ENCODE measurements at places on chromosomes 2 and 18.

GRCh38 chr2:204039298-204039838 lies 102.8 kb downstream of the ICOS start:
- no peak for DNase-seq

- no peak for DNase-seq
Observed at GRCh38 chr18:48613589-48614404, 75.0 kb downstream of the CTIF start.

- no peak for DNase-seq
Observed at GRCh38 chr18:63106727-63107126, 212.8 kb downstream of the BCL2 start.

DNA sequence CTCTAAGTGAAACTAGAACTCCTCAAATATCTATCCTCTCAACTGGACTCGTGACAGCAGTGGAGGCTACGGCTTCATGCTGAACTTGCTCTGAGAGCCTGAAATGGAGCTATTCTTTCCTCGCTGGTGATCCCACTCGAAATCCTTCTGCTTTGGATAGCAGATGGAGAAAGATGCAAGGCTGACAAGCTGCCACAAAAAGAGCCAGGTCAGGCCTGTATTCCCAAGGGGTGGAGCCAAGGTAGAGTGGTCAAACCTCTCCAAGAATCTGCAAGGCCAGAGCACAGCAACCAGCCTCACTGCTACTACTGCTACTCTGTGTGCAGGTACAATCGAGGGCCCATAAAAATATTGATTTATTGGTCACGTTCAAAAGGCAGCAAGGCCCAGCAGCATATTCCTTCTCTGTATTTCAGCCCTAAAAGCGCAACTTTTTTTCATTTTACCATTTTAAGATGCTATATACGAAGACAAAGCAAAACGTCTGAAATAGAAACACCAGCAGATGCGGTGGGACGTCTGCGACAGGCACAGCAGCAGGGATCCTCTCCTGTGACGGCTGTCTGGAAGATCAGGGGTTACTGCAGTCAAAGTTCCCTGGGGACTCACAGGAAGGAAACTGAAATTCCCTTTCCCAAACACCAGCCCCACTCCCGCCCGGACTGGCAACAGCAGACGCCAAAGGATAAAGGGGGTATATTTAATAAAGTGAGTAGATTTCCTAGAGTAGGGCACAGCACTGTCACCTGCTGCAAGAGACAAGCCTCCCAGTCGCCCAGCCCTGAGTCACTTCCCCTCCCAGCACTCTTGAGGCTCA lies 2.4 kb downstream of the SPRED2 start:
- no peak for DNase-seq

DNA sequence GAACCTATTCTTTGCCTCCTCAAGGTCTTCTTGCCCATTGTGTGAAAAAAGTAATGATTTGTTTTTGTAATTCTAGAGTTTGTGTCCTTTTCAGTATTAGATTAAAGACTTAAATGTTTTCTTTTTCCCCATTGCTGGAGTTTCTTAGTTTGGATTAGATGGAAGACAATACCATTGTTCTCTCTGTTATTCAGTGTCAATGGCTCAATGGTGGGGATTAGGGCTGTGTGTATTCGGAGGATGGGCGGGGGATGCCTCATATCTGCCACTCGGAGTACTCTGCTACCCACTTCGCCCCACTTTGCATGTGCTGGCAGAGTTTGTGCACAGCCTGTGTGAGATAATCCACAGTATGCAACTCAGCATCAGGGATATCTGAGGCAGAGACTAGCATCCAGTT lies 90.1 kb downstream of the KLHL29 start:
- no peak for DNase-seq

DNA sequence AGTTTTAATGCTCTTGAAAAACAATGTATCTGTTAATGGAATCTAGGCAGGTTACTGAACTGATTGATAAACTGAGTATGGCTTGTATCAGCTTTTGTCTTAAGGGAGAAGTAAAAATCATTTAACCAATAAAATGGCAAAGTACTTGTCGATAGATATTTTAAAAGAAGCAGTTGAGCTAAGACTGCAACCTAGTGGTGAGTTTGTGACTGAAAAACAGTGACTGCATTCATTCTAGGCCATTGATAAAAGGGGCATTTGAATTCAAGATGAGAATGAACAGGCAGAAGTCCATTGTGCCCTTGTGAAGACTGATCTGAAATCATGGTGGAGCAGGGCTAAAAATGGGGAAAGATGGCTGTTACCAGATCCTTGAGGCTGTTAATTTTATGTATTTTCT lies 59.4 kb upstream of the MSTN start:
- DNase-seq, result no peak

GRCh38 chr2:232636788-232637420 lies 3.5 kb downstream of the EFHD1 start:
- no peak for DNase-seq

DNA sequence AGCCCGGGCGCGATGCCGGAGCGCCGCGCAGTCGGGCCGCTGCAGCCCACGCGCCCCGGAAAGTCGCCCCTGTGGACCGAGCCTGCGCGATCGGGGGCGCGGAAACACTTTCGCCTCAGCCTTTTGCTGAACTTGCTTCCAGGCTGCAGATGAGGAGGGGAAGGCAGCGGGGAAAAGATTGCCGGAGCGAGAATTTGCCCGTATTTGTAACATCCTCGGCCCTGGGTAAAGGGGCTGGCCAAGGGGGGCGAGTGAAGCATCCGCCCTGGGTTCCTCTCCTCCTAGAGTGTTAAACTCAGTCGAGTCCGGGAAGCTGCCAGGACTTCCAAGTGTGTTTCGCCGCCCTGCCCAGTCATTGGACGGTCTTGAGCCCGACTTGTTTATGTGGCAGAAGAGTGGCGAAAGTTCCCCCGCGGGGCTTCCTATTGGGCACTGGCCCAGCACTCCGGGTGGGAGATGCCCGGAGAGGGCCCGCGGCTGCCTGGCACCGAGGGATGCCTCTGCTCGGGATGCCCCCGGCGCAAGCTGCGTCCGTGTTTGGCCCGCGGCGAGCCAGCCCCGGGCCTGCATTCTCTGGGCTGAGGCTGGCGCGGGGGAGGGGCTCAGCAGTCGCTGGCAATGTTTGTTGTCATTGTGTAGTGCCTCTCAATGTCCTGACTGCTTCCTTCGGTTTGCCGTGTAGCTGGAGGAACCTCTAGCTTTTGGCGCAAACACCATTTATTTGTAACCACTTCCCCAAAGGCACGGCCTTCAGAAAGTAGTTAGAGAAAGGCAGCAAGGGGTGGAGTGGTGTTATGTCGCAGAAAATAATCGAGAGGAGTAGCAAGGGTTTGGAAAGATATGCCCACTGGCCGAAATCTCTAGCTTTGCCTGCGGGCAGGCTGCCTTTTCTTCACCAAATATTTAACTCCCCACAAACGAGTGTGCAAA lies 1.1 kb downstream of the CYBRD1 start:
- no peak for DNase-seq

DNA sequence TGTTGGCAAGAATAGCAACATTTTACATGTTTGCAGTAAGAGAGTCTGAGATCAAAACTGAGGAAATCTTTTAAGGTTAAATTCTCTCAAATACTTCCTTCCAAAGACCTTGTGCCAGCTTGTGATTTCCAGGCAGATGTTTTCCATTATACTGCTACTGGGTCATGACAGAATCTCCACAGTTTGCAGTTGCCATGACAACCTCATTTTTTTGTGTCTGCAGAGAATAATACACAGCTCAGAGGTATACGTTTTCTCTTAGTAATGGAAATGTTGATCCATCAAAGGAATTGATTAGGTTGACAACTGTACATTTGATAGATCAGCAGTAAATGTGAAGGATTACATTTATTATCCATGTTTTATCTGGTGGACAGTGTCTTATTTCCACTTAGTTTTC lies 29.1 kb upstream of the CSRNP3 start:
- no peak for DNase-seq

DNA sequence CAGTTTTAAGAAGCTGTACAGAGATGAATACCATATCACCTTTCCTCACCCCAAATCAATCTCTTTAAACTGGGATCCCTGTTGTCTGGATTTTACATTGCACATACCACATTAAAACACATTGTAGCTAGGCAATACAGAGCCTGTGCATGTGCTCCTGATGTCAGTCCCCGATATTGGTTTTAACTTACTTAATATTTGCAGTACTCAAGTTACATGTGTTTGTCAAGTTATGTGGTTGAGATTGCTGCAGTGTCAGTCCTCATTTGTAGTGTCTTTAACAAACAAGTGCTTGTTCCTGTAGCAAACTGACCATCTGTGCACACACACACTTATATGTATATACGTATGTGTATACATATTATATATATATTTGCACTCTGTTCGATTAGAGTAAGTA lies 10.4 kb upstream of the UBE2E3 start:
- no peak for DNase-seq

GRCh38 chr18:50105027-50105426 lies 89.9 kb downstream of the MYO5B start:
- DNase-seq, result no peak

- no peak for DNase-seq
Observed at GRCh38 chr2:56682397-56682760, 498.6 kb downstream of the CCDC85A start.

- no peak for DNase-seq
Observed at GRCh38 chr18:58208207-58208932, 164.3 kb downstream of the NEDD4L start.

DNA sequence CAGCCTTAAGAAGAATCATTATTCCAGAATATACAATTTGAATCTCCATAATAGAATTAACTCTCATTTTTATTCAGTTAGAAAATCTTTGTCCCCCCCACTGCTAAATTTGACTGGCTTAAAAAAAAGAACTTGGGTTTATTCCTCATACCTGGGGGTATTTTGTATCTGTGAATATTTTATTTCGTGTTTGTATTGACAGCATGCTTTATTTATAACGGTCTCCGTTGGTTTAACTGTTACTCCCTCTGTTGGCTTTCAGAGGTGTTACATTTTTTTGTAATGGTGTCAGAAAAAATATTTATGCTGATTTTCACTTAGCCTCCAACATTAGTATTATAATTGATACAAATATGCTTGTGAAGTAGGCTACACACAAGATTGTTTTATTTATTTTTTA lies 109.1 kb downstream of the HAUS1 start:
- DNase-seq, result no peak

GRCh38 chr18:12843420-12844350 lies 40.4 kb downstream of the PTPN2 start:
- DNase-seq, result no peak

DNA sequence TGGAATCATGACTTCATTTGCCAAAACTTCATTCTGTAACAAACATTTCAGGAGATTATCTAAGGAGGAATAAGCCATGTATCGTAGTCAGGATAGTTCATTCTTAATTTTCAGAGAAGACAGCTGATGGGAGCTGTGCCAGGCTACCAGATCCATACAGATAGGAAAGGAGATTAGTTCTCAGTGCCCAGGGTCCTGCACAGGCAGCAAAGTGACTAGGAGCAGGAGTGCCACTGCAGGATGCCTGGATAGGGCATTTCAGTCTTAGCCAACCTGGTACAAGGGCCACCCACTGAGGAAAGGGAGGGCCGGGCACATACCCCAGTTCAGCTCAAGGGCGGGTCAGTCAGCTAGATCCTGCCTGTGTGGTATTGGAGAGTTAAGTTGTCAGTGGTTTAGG lies 6.7 kb upstream of the OSR1 start:
- DNase-seq, result no peak

GRCh38 chr2:144471305-144472045 lies 48.4 kb downstream of the ZEB2 start:
- no peak for DNase-seq

- no peak for DNase-seq
Observed at GRCh38 chr18:42719221-42719620, 396.3 kb downstream of the RIT2 start.

- DNase-seq, result no peak
Observed at GRCh38 chr18:59416818-59417217, 57.8 kb upstream of the LMAN1 start.

DNA sequence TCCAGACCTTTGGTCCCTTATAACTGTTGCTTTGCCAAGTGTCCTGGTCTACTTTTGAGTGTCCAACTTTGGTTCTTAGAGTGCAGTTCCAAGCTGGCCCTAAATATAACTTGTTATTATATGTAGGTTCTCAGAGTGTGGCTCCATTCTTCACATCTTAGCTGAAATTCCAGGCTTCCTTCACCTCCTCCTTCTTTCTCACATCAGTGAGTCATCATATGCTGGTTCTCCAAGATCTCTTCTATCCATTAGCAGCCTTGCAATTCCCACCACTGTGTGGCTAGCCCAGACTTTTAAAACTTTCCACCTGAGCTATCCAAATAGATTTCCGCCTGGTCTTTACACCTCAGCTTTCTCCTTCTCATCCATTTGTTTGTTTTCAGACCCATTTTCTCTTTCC lies 12.6 kb upstream of the CXCR4 start:
- no peak for DNase-seq

DNA sequence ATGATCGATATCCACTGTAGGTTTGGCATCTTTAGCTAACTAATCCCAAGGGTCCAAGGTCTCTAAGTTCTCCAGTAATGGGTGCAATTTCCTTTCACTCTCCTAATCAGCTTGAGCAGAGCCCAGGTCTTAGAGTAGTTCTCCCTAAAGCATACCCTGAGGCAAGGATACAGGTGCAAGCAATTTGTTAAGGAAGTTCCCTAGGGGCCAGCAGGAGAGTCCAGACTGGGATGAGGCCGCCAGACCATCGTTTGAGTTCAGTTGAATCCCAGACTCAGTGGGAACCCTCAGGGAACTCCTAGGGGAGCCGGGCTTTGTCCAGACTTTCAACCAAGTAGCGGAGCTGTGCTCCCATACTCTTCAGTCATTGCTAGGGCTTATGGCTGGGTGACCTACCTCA lies 835.4 kb upstream of the CDH2 start:
- DNase-seq, result no peak

GRCh38 chr2:19496646-19497045 lies 138.2 kb upstream of the OSR1 start:
- DNase-seq, result no peak

DNA sequence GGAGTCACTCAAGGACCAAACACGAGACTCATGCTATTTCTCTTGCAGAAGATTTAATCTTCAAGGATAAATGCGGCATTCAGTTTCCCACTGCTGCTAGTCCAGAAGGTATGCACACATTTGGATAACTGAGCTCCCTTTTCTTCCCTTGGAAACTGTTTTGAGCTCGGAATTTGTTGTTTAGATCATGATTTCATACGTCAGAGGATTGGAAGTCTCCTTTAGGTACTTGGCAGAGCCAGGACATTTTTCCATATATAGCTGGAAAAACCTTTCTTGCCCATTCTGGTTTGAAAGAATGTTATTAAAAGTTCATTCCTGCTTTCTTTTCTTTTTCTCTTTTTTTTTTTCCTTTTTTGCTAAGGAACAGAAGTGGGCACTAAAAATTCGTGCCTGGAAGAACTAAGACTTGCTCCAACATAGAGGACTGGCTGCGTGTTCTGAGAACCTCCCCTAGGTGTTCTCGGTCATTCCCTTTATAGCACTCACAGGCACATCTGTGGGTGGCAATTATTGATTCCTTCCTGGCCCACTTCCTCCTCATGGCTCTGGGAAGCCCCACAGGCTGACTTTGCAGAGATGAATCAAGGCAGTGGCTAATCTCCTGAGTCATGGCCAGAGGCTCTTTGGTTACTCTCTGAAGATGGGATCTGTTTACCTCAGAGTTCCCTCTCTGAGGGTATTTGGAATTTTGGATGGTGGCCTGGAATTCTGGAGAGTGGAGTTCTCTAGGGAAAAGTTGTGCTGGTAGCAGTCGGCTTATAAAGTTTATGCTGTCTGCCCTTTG lies 104.8 kb downstream of the PLCL1 start:
- no peak for DNase-seq
